Fibroblast of mammary gland (primary cell): ENCODE measurements at places on chromosomes 4 and X.
A peak's percentile ranks its signal among the peaks of the same experiment; 100 is the strongest.

DNA sequence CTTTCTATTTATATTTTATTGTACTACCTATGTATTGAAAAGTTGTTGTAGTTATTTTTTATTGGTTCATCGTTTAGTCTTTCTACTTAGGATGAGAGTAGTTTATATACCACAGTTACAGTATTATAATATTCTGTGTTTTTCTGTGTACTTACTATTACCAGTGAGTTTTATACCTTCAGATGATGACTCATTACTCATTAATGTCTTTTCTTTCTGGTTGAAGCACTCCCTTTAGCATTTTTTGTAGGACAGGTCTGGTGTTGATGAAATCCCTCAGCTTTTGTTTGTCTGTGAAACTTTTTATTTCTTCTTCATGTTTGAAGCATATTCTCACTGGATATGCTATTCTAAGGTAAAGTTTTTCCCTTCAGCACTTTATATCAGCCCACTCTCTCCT lies 7.7 kb downstream of the LUZP4 start:
- no peak for DNase-seq

- no peak for DNase-seq
These were observed 132.0 kb upstream of the RAI2 start for GRCh38 chrX:17993062-17993461.

DNA sequence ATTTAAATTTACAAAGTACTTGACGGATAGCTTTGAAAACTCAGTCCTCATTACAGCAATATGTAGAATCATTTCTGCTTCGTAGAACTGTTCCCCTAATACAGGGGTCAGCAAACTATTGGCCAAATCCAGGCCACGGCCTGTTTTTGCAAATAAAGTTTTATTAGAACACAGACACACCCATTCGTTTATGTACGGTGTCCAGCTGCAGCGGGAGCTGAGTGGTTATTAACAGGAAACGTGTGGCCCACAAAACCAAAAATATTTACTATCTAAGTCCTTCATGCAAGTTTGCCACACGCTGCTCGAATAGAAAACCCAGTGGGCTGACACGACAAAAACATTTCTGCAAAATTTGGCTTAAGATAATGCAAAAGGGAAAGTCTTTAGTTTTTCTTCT lies 146.5 kb downstream of the AFAP1 start:
- no peak for DNase-seq

- no peak for DNase-seq
These were observed 139.7 kb downstream of the ELOVL6 start for GRCh38 chr4:110058677-110059076.

DNA sequence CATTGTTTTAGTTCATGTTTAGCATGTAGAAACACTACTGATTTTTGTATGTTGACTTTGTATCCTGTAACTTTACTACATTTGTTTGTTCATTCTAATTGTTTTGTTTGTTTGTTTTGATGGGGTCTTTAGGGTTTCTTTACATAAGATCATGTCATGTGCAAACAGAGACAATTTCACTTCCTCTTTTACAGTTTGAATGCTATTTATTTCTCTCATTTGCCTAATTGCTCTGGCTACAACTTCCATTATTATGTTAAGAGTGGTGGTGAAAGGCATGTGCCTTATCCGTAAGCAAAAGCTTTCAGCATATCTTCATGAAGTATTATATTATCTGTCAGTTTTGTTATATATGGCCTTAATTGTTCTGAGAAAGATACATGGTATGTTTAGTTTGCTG lies 571.1 kb downstream of the PCDH7 start:
- DNase-seq: no peak

- DNase-seq: peak; percentile 24
These were observed 10.4 kb upstream of the PPP3CA start for GRCh38 chr4:101357751-101358150.

DNA sequence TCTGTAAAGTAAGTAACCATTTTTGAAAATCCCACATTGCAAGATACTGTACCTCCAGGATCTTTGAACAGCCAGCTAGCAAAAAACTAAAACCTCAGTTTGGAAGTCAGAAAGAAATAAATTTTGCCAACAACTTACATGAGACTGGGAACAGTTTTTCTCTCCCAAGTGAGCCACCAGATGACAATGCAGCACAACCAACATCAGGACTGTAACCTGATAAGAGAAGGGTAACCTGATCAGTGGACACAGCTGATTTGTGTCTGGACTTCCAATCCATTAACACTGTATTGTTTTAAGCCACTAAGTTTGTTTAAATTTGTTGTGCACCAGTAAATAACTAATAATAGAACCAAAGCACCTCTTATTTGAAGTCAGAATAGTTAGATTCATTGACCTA lies 923.3 kb downstream of the FAT4 start:
- DNase-seq: no peak

DNA sequence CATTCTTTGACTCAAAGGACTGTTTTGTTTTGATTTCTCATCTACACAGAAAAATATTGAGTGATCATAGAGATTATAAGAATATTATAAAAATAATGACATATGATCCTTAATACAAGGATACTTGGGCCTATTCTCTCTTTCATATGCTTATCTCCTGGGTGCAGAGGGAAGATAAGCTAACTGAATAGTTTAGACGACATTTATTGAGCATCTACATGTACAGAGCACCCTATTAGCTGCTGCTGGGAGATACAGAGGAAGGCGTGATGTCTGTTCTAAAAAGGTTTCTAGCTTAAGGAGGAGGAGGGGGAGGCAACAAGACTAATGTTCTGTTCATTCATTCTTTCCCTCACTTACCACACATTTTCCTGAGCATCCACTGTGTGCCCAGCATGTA lies 106.8 kb downstream of the HDAC8 start:
- no peak for DNase-seq

GRCh38 chr4:162509333-162509732 lies 345.5 kb upstream of the FSTL5 start:
- DNase-seq: no peak
